ENCODE measurements at places on chromosomes 3 and 15.

DNA sequence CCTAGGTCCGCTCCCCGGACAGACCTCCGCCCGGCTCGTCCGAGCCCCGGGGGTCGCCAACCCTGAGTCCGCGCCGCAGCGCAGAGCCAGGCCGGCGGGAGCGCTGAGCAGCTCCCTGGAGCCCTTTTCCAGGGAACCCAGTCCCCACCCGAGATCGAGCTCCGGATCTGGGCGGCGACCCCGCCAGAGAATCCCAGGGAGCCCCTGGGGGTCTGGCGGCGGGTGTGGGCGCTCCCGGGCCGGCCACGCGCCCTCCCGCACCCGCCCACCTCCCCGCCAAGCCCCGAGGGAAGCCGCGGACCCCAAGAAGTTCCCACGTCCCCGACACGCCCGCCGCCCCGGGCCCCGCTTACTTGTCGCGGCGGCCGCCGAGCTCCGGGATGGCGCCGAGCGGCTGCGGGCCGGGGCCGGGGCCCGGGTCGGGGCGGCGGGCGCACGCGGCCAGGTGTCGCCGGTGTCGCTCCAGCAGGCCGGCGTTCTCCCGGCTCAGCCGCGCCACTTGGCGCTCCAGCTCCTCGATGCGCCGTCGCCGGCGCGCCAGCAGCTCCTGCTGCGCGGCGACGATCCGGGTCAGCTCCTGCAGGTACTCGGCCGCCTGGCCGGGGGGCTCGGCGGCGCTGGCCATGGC is 137.7 kb downstream of the NUP210 start:
- DNase-seq = no peak

- DNase-seq = no peak
These were observed 22.0 kb upstream of the ARPP21 start for GRCh38 chr3:35617370-35617769.

- no peak for DNase-seq
These were observed 28.9 kb downstream of the TPM1 start for GRCh38 chr15:63071288-63071909.

DNA sequence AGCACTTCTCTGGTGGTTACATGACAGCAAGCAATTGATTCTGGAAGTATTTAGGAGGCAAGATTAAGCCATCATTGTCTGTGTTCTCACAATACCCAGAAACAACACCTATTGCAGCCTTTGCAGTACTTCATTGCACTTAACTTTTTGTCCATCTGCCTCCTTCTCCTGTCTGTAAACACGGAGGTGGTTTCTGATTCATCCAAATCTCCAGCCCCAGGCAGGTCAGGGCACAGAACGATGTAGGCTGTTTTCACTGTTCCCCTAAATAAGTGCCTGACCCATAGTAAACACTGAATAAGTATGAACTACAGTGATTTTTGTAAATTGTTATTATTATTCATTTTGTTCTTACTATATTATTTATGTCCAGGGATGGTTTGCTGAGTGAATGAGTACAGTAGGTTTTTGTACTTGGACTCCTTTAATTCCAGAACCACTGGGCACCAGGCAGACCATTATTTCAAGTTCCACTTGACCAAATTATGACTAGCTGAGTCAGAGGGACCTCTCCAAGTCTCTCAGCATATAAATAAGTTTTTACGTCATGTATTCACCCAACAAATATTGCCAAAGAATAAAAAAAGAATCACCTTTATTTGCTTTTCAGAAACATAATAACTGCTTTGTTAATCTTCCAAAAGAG is 283.3 kb upstream of the TRIM42 start:
- no peak for DNase-seq

DNA sequence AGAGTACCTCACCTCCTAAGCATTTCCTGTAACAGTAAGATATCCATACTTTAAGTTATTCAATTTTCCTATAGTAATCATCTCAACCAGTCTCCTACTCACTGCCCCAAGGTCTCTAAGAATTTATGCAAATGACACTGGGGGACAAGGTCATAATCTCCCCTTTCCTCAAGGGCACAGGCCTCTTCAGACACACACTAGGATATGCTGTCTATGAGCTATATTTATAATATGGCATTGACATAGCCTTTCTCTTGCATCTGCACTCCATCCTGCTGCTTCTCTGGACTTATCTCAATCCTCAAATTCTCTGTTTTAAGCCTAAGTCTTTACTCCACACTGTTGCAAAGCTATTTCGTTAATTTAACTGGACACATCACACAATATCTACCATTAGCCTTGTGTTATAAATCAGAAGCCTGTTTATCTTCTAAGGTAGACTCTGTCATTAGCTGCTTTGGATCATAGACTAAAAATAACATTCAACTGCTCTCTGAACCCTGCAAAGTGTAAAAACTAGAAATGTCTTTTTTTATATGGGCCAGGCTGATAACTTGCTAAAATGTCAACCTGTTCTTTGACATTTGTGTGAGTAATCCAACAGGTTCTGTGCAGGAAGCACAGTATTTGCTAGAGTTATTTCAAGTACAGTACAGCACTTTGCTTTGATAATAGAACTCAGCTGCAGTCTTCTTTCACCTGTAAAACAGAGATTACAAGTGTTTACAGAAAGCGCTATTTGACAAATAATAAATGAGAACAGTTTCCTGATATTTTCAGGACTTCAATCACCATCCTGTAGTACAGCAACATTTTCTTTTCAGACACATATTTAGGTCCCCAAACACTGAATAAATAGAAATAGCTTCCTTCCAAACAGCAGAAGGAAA is 17.8 kb upstream of the SEC62 start:
- DNase-seq = no peak

- no peak for DNase-seq
These were observed 4.0 kb downstream of the DIPK2A start for GRCh38 chr3:143975554-143976152.

DNA sequence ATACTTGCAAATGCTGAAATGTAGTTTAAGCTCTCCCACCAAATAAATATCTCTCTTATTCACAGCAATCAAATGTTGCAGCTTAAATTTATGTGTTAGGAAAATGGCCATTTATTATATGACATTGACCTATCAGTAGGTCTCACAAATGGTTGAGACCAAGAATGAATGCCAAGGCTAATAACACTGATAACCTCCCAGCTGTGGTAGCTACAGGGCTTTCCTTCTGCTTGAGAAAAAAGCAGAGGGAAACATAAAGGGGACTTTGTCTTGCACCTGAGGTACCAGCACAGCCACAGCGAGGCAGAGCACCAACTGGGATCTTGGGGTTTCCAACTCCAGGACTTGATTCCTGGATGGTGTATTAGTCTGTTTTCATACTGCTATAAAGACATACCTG is 73.1 kb upstream of the TTC14 start:
- no peak for DNase-seq

DNA sequence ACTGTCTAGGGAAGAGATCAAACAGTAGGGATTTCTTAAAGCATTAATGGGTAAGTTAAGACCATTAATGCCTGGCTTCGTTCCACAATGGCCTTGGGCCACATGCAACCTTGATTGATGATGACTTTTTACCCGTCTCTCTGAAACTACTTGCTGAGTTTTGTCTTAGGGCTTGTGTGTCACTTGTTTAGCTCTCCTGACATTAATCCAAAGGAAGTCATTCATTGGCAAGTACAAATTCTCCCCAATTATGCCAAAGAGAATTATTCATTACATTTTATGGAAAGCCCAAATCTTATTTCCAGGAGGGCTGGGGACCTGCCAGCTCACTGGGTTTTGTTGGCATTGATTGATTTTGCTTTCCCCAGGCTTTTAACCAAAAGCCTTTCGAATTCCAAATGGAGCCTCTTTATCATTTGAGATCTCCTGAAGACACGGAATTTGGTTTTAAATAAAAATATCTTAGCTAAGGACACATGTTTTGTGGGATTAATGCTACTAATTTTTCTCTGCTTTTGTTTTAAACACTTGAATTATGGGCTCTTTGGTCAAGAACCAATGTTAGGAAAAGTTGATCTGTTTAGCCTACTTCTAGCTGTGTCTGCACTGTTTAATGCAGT is 40.7 kb downstream of the SERPINI1 start:
- no peak for DNase-seq

DNA sequence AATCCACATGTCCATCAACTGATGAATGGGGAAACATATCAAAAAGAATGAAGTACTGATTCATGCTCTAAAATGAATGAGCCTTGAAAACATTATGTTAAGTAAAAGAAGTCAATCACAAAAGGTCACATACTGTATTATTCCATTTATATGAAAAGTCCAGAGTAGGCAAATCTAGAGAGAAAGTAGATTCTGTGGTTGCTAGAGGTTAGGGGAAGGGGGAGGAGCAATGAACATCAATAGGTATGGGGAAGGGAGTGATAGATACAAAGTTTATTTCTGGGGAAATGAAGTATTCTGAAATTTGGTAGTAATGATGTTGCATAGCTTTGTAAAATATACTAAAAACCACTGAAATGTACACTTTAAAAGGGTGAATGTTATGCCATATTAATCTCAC is 14.5 kb downstream of the SERP1 start:
- DNase-seq = no peak

DNA sequence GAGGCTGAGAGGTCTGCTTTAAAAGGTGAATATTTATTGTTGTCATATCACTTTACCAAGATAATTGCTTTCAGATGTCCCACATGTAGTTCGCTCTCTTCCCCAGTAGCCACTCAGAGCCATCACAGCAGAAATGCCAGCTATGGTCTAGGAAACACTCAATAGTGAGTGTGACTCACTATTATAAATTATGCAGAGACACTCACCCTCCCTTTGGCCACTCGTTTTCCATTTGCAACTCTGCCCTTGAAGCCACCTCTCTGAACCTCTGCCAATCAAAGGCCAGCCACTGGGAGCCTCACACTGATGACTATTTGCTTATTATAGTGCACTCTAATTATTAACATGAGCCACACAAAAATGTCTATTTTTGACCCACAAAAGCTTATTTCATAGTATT is 328.1 kb upstream of the ATP10A start:
- DNase-seq = no peak

DNA sequence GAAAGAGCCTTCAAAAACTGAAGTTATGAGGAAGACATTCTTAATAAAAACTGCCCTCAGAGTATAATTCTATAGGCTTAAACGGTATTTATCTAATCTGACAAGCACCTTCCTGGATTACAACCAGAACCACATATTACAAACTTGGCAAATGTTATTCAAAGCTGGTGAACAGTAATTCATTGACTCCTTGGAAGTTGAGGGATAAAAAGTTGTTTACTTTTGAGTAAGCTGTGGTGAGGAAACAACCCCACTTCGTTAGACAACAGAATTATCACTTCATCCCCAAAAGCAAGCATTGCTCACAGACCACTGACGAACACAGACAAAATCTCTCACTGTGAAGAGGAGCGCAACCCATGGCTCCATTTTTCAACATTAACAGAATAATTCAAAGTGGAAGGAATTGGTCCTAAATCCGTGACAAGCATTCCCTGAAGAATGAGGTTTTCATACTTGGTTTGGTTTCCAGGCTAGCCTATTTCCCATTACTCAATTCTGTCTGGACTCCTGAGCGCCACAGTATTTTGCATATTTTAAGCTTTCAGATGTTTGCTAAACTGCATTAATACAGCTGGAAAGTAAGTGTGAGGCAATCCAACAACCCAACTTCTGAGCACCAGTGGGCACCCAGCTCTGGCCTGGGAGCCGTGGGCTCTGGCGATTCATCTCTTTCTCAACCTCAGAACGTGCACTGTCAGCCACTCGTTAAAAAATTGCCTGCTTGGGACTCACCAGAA is 32.7 kb downstream of the LRIG1 start:
- no peak for DNase-seq

- DNase-seq = no peak
These were observed 51.0 kb upstream of the MYZAP start for GRCh38 chr15:57540736-57541135.

DNA sequence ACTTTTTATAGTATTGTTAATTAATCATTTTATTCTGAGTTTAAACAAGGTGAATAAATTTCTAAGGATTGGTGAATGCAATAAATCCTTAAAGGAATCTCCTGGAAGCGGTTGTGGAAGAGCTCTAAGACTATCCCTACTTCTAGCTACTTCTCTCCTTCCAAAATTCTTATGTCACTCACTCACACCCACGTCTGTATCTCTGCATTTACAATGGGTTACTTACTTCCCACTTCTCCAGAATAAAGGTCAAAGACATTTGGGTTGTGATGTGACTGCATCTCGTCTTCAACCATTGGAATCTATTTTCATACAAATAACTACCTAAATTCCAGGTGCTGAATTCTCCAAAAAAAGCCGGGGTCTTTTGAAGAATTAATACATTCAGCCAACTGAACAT is 234.2 kb upstream of the MDFIC2 start:
- DNase-seq = no peak

DNA sequence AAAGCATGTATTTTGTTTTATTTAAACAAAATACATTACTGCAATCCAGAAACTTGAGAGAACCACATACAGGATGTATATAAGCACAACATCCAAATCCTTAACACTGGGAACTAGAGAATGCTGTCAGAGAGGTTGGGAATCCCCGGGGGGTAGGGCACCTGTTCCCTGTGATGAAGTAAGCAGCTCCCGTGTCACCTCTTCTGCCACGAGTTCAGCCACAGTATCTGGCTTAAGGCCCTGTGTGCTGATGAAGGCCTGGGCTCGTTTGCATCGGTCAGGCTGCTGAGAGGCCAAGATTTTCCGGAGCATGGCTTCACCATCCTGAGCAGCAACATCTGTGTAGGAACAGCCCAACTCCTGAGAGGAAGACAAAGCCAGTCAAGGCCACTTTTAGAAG is 36.4 kb downstream of the EIF3J start:
- DNase-seq = no peak

DNA sequence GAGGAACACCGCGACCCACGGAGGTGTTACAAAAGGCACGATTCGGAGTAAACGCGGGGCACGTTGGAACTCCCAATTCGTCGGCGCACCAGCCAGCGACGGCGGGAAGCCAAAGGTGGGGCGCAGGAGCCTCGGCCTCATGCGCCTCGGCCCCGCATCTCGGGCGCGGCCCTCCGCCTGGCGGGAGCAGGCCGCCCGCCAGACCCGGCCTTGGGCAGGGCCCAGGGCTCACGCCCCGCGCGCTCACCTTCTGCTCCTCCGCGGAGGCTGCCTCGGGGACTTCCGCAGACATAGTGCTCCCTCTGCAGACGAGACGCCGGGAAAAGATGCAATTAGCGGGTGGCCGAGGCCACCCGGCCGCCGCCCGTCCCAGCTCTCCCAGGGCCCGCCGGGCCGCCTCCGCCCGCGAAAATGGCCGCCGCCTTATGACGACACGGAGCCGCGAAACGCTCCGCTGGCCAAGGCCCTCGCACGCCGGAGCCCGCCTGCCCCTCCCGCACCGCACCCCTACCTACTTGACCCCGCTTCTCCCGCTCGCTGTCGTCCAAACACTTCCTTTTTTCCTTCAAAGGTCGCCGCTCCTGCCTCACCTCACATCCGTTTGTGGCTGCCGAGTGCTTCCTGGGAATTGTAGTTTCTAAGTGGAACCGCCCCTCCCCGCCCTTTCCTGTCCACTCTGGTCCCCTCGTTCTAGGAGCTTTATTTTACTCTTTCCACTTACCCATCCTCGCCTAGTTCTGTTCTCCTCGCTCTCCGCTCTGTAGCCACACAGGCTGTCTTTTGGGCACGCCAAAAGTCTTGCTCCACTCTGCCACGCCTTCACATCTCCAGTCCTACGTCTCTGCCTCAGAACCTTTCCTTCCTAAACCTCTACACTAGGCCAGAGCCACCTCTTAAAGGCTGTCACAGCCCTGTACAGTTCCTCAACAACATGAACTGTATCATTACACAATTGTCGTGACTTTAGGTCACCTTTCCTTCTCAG is at the start of gene ARPP19:
Gene ARPP19, minus strand, starts transcription at position 430 of the 985 bp plus-strand sequence. Its CDS starts 138 bp downstream, at position 292.
- peak; percentile 69 for DNase-seq

Data from stimulated activated CD4-positive, alpha-beta T cell treated with anti-CD3 and anti-CD28 coated beads, Interleukin-12 subunit alpha, Interleukin-12 subunit beta, amount 100 ng/mL, for 48 hours (primary cell).